ENCODE measurements at places on chromosomes 4 and X. TPM values are rescaled to one million over a fixed set of nuclear protein-coding genes. Genes with fewer than 3 reads are reported as not detected.

- DNase-seq, result no peak
Measured at GRCh38 chr4:3607690-3608552, 75.7 kb upstream of the LRPAP1 start.

GRCh38 chrX:35351212-35351611, 408.6 kb downstream of the FAM47B start:
- DNase-seq, result no peak

DNA sequence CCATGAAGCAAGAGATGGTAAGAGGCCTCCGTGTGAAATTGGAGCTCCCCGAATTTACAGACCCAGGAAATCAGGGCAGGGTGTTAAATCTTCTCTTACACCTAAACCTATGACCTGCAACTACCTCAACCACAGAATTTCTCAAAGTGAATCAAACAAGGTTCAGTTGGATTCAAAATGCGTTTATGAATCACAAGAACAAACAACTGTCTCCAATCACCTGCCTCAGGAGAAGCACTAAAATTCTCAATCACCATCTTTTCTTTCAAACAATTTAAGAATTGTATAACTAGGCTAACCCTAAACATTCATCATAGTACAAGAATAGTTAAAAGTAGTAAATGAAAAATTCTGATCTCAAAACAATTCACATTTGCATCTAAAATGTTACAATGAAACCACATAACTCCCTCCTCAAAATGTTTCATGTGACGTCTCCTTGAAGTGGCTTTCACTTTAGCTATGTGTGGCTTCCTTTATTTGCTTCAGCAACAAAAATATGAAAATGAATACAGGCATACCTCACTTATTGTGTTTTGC, 19.2 kb downstream of the PPP3CA start:
- DNase-seq, result no peak

Gene MMRN1
- 10.7 TPM for total RNA-seq

All from neural crest cell (in vitro differentiated cells).